ENCODE measurements at places on chromosomes 12 and 14. TPM values are rescaled to one million over a fixed set of nuclear protein-coding genes. Genes with fewer than 3 reads are reported as not detected.

The HNF1A gene
- not detected for total RNA-seq

GRCh38 chr12:27801630-27802029 is 21.6 kb upstream of the MANSC4 start:
- H3K4me3 ChIP-seq, result no peak overlapping the region
- no peaks in the 10 kb centered on the region for H3K4me1 ChIP-seq
- H3K27me3 ChIP-seq, result no peaks in the 10 kb centered on the region
- no peak overlapping the region for H3K27ac ChIP-seq
- no peak for DNase-seq
- H3K36me3 ChIP-seq, result peaks cover 24% of the 10 kb centered on the region

GRCh38 chr12:76260390-76260748 is 87.8 kb downstream of the BBS10 start:
- peaks cover 17% of the 10 kb centered on the region for H3K27me3 ChIP-seq
- no peaks in the 10 kb centered on the region for H3K36me3 ChIP-seq
- no peak overlapping the region for H3K4me3 ChIP-seq
- H3K27ac ChIP-seq, result no peak overlapping the region
- DNase-seq, result no peak

The SIX4 gene
- not detected for total RNA-seq

GRCh38 chr12:51108136-51108535 is 24.7 kb upstream of the CSRNP2 start:
- H3K36me3 ChIP-seq, result peaks cover 73% of the 10 kb centered on the region
- no peak for DNase-seq
- H3K4me1 ChIP-seq, result no peaks in the 10 kb centered on the region
- no peak overlapping the region for H3K27ac ChIP-seq

DNA sequence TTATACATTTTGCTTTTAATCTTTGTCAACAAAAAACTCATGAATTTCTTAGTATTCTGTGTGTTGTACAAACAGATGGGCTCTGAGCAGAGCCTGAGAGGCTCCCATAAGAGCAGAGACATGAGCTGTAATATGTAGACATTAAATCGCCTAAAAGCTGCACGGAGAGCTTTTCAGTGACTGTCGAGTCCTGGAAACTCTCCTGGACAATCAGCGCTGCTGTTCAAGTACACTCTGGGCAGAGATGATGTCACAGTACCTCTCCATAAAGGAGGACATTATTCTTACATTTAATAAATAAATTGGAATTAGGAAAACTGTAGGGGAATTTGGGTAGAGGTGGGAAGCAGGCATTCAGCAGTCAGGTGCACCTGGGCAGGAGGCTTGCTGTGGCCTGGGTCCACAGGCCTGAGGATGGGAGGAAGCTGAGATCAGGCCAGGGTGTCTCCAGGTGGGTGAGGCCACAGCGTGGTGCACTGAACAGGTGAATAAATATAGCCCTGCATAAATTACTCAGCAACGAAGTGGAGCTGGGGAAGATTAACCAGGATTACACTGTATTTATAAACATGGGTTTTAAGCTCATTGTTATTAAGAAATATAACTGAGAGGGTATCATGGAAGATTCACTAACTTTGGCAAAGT is 13.3 kb upstream of the TCL1A start:
- peak overlapping the region; percentile 83 for H3K27ac ChIP-seq
- H3K27me3 ChIP-seq, result peaks cover 24% of the 10 kb centered on the region
- H3K4me3 ChIP-seq, result peak overlapping the region; percentile 68
- peaks cover 7% of the 10 kb centered on the region for H3K36me3 ChIP-seq
- DNase-seq, result no peak

DNA sequence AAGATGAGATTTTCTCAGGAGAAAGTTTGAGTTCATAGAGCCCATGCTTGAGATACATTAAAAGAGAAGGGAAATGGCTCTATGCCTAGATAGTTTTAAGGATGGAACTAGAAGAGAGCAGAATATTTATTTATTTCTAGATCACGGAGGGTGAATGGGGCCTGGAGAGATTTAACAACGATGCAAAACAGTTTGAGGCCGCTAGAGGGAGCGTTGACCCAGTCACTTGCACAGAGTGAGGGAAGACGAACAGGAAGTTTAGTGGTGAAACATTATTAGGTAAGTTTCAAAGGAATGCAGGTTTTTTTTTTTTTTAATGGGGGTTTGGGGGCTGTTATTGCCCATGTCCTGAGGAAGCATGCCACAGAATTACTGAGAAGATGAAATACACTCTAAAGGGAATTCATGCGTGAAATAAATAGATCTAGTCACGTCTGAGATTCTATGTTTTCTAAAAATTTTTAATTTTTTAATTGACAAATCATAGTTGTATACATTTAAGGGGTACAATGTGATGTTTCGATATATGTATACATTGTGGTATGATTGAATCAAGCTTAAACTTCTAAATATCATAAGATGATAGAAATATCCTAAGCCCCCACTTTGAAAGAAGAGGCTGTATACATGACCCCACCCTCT is 14.8 kb upstream of the PPP1R1A start:
- no peak for DNase-seq
- H3K36me3 ChIP-seq, result no peaks in the 10 kb centered on the region
- H3K27me3 ChIP-seq, result peaks cover 7% of the 10 kb centered on the region
- peaks cover 2% of the 10 kb centered on the region for H3K4me1 ChIP-seq

DNA sequence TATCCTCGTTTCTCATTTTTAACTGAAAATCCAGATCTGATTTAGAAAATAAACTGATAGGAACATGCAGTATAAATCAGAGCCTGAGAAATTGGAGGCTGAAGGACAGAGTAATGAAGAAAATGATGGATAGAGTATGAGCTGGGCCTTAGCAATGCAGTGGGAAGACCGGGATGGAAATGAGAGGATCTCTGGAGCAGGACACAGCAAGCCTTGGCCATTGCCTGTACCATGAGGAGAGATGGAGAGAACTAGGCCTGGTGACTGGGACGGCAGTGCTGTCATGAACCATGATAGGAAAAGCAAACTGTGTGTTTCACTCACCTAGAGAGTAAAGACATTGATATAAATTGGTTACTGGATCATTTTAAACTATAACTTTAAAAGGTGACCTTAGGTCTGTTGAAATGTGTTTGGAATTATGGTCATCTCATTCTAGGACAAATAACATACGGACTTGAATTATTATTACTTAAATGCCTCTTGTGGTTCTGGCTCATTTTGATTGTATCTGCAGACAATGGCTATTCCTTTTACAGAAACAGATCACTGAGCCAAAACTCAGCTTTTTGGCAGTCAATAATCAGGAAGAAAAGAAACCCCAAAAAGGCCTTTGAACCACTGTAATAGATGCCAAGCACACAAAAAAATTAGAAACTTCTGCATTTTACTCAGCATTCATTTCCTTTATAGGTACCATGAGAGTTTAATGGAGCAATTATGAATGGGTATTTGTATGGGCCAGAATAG is 251.9 kb upstream of the PRKD1 start:
- DNase-seq, result no peak
- no peak overlapping the region for H3K4me3 ChIP-seq
- H3K4me1 ChIP-seq, result no peaks in the 10 kb centered on the region
- no peaks in the 10 kb centered on the region for H3K27me3 ChIP-seq
- no peak overlapping the region for H3K27ac ChIP-seq

DNA sequence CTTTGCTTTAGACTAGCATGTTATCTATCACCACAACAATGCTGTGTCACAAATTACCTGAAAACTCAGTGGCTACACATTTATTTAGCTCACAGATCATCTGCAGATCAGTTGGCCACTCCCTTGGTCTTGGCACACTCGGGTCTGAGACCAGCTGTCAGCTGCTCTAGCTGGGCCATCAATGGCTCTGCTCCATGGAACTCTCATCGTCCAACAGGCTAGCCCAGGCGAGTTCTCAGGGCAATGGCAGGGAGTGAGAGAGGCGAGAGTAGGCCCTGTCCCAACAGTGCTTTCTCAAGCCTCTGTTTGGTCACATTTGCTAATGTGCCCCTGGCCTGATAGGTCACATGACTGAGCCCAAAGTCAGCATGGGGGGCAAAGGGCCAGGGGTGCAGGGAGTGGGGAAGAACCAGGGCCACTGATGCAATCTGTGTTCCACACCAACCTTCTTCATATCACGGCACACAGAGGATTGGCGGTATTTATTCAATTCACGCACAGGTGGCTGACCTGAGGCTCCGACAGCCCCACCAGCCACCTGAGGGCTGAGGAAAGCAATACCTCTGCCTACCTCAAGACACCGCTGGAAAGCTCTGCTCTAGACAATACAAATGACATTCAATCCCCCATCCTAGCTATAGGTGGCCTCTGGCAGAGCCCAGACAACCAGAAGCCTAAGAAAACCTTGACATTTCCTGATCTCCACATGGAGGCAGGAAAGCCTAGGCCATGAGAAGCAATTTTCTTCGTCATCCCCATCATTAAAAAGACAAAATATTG is 82.5 kb downstream of the NT5DC3 start:
- DNase-seq, result no peak
- no peak overlapping the region for H3K4me3 ChIP-seq
- H3K27me3 ChIP-seq, result no peaks in the 10 kb centered on the region
- H3K27ac ChIP-seq, result no peak overlapping the region
- no peaks in the 10 kb centered on the region for H3K4me1 ChIP-seq

The CCDC196 gene
- not detected for total RNA-seq

DNA sequence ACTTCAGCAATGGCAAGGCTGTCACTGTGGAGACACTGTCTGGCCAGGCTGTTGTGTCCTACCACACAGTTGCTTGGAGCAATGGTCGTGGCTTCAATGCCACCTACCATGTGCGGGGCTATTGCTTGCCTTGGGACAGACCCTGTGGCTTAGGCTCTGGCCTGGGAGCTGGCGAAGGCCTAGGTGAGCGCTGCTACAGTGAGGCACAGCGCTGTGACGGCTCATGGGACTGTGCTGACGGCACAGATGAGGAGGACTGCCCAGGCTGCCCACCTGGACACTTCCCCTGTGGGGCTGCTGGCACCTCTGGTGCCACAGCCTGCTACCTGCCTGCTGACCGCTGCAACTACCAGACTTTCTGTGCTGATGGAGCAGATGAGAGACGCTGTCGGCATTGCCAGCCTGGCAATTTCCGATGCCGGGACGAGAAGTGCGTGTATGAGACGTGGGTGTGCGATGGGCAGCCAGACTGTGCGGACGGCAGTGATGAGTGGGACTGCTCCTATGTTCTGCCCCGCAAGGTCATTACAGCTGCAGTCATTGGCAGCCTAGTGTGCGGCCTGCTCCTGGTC is 4.3 kb downstream of the LRP10 start:
- DNase-seq, result no peak
- peaks cover 22% of the 10 kb centered on the region for H3K4me1 ChIP-seq
- no peaks in the 10 kb centered on the region for H3K27me3 ChIP-seq
- no peak overlapping the region for H3K4me3 ChIP-seq
- peaks cover 74% of the 10 kb centered on the region for H3K36me3 ChIP-seq
- no peak overlapping the region for H3K27ac ChIP-seq

The VDR gene
- 0.86 TPM for total RNA-seq

The RACGAP1 gene
- total RNA-seq, result 12.6 TPM

- H3K36me3 ChIP-seq, result no peaks in the 10 kb centered on the region
- no peaks in the 10 kb centered on the region for H3K4me1 ChIP-seq
- H3K4me3 ChIP-seq, result no peak overlapping the region
- DNase-seq, result no peak
- H3K27me3 ChIP-seq, result no peaks in the 10 kb centered on the region
- H3K27ac ChIP-seq, result no peak overlapping the region
Observed at GRCh38 chr14:61992139-61992538, 229.9 kb downstream of the SNAPC1 start.

DNA sequence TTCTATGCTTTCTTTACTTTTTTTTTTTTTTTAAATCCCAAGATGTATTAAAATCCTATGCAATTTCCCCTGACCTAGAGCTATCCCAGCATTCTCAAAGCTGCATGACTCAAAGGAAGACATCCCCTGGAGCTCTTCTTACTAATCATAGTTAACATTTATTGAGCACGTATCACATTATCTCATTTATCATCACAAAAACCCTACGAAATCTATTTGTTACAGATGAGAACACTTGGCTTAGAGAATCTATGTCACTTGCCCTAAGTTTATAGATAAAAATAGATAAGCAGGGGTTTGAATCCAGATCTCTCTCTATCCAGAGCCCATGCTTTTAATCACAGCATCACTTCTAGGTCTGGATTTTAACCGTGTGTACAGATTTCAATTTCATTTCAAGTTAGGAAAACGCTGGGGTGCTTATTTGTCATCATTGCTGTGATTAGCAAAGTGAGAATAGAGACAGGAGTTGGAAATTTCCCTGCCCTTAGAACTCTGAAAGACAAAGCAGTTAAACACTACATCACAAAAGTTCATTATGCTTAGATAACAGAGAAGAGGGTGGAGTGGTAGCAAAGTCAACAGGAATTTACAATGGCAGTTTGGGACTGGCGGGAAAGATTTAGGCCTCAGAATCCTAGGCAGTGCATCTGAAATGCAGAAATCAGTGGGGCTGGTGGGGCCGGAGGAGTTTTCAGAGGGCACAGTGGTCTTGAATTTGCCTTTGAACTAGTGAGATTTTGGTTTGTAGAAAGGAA is 177.7 kb upstream of the FRMD6 start:
- H3K4me3 ChIP-seq, result no peak overlapping the region
- no peaks in the 10 kb centered on the region for H3K4me1 ChIP-seq
- no peak overlapping the region for H3K27ac ChIP-seq
- peaks cover 9% of the 10 kb centered on the region for H3K27me3 ChIP-seq
- DNase-seq, result no peak

Data from activated B cell treated with CpG ODN at 0.5 μM for 24 hours (primary cell).